Fibroblast of skin of back (primary cell): ENCODE measurements at places on chromosomes 11 and 22.

GRCh38 chr11:27642954-27643353 is 57.3 kb downstream of the BDNF start:
- DNase-seq = no peak

DNA sequence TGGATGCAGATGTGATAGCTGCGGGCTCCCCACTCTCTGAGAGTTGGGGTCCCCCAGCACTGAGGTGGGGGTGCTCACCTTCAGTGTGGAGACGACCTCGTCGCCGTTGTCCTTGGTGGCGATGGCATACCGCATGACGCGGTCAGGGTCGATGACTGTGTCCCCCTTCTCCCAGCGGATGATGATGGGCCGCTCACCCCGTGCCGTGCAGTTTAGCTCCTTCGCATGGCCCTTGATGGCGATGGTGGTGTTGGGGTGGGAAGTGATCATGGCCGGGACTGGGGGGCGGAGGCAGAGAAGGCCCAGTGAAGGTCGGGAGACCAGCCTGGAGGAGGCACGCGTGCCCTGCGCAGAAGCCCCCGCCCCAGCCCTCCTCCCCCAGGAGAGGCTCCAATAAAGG is 154.2 kb downstream of the CEP164 start:
- no peak for DNase-seq

- DNase-seq = no peak
Observed at GRCh38 chr11:121513807-121514206, 61.0 kb upstream of the SORL1-AS1 start.

GRCh38 chr11:128179039-128179438 is 408.3 kb downstream of the ETS1 start:
- DNase-seq = no peak

GRCh38 chr11:89490981-89491690 is at the start of gene NOX4:
Gene NOX4, minus strand, starts transcription at chr11:89491375. Its CDS starts 129 bp downstream, at chr11:89491246.
- peak; percentile 61 for DNase-seq

- no peak for DNase-seq
Observed at GRCh38 chr22:20258021-20258299, 10.2 kb downstream of the RTN4R start.

DNA sequence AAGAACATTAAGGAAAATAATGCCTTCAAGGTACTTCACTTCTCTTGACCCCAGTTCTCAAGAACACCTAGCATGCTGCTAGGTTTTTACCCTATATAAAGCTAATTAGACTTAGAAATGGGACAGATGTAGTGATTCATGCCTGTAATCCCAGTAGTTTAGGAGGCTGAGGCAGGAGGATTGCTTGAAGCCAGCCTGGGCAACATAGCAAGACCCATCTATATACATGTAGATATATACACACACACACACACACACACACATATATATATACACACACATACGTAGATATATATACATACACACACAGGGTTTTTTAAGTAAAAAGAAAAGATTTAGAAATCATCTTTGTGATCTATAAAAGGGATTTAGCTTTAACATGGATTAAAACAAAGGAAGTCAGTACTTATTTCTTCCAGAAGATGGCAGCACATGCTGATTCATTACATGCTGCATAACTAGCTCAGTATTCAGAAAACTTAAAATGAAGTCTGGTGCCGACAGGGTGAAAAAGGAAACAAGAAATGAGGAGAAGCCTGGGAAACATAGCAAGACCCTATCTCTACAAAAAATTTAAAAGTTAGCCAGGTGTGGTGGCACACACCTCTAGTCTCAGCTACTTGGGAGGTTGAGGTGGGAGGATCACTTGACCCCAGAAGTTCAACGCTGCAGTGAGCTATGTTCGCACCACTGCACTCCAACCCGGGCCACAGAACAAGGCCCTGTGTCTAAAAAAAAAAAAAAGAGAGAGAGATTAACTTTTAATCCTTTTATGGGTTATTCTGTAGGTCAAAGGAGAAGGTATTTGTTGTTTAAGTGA is 28.5 kb upstream of the RBX1 start:
- DNase-seq = peak; percentile 63

- DNase-seq = no peak
Observed at GRCh38 chr11:20452585-20452984, 65.1 kb downstream of the PRMT3 start.

DNA sequence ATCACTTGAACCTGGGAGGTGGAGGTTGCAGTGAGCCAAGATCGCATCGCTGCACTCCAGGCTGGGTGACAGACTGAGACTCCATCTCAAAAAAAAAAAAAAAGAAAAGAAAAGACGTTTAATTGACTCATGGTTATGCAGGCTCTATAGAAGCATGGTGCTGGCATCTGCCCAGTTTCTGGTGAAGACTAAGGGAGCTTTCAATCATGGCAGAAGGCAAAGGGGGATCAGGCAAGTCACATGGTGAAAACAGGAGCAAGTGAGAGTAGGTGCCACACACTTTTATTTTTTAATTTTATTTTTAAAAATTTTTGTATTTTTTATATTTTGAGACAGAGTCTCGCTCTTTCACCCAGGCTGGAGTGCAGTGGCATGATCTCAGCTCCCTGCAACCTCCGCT is 8.4 kb upstream of the PATZ1 start:
- no peak for DNase-seq

GRCh38 chr22:24417901-24418641 is 9.3 kb upstream of the ADORA2A start:
- no peak for DNase-seq

- DNase-seq = no peak
Observed at GRCh38 chr11:34313099-34313517, 44.7 kb downstream of the ABTB2 start.
